Lower leg skin (tissue), 4 donors: ENCODE measurements at places on chromosomes 16 and 17. TPM values are rescaled to one million over a fixed set of nuclear protein-coding genes. Genes with fewer than 3 reads are reported as not detected.

- DNase-seq, result no peak
Measured at GRCh38 chr17:29661213-29661612, 38.5 kb upstream of the CORO6 start.

GRCh38 chr17:3502466-3502865 lies 26.7 kb downstream of the ASPA start:
- no peak for DNase-seq

GRCh38 chr17:78239489-78239931 lies 8.1 kb downstream of the TMEM235 start:
- DNase-seq, result no peak

DNA sequence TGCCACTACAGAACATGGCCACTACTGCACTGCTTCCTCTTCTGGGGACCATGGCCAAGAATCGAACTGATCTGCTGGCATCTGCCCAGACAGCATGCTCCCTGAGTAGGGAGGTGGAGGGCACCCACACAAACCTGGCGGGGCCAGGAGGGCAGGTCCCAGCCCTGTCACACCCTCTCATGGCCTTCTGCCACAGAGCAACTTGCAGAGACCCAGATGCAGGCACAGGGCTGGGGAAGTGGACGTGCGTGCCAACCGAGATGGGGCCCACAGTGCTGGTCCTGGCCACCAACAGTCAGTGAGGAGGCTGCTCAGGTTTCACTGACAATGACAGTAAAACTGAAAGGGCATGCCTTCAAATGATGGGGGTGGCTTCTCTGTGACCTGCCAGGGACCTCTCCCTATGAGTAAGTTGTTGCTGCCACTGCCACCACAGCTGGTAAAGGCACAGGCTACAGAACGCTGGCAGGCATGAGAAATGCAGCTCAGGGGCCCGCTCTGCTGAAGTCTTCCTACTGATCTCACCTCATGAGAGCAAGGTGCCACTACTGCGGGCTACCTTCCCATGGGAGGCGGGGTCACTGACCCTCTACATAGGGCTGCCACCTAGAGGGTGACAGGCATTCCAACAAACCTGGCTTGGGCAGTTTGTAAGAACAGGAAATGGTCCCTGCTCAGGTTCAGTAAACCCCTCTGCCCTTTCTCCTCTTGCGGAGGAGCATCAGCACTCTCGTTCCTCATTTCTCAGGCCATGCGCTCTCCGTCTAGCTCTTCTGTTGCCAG lies 15.5 kb downstream of the HIC1 start:
- no peak for DNase-seq

GRCh38 chr16:63283721-63284120 lies 1247.5 kb upstream of the CDH8 start:
- DNase-seq, result no peak

DNA sequence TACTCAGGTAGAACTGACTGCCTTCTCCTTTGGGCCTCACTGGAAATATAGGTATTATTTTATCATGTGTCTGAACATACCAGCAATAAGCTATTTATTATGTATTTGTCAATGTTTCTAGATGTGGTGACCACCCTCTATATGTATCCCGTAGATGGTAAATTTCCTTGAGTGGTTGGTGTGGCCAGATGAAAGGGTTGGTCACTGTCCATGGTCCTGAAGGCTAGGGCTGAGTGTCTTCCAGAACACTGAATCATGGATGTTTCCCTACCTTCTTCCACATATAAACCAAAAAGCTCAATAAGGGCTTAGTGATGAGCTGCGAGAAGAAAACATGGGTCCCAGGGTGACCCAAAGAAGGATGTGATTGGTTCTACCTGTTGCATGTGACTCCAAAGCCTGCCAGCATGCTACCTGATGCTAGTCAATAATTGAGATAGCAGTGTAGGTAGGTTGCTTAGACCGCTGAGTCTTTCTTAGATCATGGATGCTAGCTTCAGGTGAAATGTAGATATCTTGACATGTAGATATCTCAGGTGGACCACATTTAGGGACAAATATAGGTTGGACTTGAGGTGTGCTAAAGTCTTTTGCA lies 150.3 kb downstream of the ASIC2 start:
- no peak for DNase-seq

DNA sequence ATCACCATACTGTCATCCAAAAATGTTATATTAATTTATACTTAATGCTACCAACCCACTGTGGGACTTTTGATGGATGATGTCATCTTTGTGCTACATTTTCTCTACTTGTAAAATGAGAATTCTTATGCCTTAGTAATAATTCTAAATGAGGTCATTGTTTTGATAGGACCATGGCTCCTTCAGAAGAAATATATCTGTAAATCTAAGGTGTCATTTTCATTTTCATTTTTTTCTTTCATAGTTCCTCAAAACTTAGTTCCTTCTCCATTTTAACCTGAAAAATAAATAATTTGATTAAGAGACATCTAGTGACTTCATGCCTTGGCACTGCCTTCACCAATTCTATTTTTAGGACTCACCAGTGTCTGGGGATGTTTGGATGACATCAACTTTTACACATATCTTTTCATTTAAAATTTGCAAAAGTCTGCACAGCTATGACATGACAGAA lies 48.7 kb downstream of the GPRC5B start:
- no peak for DNase-seq

DNA sequence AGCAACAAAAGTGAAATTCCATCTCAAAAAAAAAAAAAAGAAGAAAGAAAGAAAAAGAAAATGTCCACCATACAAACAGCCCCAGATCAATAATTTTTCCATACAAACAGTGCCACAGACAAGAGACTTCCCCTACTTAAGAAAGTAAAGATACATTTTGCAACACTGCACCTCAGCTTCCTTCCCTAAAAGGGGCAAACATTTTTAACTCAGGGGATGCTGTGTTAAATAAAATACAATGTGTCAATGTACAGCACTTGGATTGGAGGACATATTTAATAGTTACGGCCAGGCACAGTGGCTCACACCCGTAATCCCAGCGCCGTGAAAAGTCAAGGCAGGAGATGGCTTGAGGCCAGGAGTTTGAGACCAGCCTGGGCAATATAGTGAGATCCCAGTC lies 22.3 kb downstream of the MYH11 start:
- no peak for DNase-seq

DNA sequence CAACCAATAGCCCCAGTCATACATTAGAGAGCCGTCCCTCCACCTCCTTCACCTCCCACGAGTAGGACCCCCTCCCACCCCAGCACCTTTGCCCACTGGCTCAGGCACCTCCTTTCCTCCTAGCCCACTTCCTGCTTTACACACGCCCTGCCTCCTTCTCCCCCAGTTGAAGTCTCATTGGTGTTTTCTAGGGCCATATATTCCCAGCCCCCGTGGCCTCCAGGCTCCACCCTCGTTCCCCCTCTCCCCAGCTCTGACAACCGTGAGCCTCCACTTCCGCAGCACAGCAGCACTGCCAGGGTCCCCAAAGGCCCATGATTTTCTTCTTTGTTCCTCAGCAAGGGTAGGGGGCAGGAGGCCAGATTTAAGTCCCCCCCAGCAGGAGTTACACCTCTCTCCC lies 340.3 kb upstream of the TNRC6C start:
- DNase-seq, result no peak

DNA sequence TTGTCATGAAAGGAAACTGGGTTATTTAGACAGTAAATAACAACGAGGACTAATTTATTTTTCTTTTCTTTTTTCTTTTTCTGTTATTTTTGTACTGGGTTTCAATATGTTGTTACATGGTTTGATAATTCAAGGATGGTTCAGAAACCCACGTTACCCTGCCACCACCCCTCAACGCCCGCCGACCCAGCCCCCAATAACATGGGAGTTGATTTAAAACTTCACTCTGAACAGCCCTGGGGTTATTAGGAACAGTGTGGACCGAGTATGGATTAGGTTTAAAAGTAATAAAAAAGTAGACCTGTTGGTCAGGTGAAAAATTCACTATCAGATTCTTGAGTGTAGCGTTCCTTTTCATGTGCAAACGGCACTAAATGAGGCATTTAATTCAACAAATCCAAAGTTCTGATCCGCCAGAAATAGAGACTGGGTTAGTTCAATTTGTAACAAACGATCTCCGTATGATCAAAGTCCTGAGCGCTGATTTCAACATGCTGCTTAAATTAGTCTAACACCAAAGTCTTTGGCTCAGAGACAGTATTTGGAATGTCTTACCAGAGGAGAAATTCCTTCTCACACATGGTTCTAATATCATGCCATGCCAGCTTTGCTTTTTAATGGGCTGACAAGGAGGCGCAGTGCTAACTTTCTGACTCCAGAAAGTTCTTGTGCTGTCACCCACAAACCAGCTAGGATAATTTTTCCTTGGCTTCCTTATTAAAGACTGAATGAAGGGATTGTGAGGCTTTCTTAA lies 173.1 kb upstream of the IRX3 start:
- DNase-seq, result no peak

DNA sequence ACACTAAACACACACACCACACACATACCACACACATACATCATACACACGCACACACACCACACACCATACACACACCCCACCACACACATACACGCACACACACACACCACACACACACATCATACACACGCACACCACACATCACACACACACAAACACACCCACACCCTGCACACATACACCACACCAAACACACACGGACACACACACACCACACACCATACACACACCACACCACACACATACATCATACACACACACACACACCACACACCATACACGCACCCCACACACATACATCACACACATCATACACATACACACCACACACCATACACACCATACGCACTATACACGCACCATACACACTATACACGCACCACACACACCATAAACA lies 3.7 kb upstream of the SOX8 start:
- no peak for DNase-seq

DNA sequence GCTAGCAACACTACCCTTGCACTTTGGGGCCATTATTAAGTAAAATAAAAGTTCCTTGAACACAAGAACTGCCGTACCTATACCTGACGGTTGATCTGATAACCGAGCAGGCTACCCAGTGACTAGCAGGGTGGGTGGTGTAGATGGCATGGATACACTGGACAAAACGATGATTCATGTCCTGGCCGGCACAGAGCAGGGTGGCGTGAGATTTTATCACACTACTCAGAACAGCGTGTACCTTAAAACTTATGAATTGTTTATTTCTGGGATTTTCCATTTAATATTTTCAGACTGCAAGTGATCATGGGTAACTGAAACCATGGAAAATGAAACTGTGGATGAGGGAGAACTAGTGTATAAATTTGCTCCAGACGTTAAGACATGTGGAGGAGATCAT lies 41.0 kb upstream of the MSI2 start:
- DNase-seq, result no peak

DNA sequence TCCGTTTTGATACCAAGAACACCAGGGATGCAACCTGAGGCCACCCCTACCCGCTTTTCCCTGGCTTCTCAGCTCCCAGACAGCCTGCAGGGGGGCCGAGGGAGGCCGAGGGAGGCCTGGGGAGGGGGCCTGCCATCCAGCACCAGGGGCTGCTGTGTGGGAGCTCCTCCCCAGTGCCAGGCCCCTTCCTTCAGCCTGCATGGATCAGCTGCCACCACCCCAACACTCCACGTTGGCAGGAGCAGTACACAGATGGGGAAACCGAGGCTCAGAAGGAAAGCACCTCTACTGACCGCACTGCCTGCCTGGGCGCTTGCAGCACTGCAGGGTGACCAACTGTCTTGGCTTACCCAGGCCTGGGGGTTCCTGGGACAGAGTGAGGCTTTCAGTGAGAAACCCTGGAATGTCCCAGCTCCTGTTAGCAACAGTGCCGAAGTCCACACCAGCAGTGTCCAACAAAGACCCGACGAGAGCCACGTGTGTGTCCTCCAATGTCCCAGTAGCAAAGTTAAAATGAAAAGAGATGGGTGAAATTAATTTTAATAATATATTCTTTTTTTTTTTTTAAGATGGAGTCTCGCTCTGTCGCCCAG lies 5.3 kb upstream of the OSGIN1 start:
- no peak for DNase-seq

GRCh38 chr16:82735186-82735585 lies 108.4 kb downstream of the CDH13 start:
- DNase-seq, result no peak

Gene GRB2
- 81.2 TPM for total RNA-seq

Gene CHST5
- 0.83 TPM for total RNA-seq

Gene CCDC144A
- 1.9 TPM for total RNA-seq

Gene FN3K
- total RNA-seq, result 4.2 TPM

Gene CBX8
- total RNA-seq, result 1.9 TPM

Gene HLF
- total RNA-seq, result 30.6 TPM

Gene ETV4
- 5.1 TPM for total RNA-seq

Gene KRT23
- total RNA-seq, result 482 TPM

Gene CCL8
- not detected for total RNA-seq

Gene STH
- total RNA-seq, result not detected

Gene CAVIN1
- total RNA-seq, result 270 TPM

Gene GFAP
- total RNA-seq, result not detected
